ENCODE measurements at places on chromosomes 5 and 9.

DNA sequence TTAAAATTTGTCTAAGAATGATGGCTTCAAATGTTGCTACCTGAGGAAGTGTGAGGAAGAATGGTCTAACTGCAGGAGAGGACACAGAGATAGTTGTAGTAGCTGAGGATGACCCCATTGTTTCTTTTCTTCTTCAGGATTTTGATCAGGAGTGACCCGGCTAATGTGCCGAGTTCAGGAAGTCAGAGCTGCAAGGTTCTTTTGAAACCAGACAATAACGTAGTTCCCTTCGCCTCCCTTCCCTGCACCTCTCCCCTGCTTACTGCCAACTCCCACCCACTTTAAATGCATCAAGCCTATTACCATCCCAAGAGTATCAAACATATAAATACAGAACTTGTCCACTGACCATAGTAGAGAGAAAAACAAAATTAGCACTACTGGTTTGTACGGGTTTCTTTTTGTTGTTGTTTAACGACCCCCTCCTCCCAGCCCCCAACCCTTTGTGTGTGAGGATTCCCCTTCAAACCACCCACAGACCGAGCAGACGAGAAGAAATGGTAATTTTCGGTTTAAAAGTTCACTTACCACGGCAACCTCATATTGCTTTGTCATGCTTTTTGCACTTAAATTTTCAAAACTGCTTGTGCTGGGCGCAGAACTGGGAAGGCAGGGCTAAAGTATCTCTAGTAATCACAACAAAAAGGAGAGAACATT, 23.5 kb upstream of the ELAVL2 start:
- DNase-seq = no peak

- DNase-seq = no peak
These were observed 40.8 kb upstream of the HMHB1 start for GRCh38 chr5:143771189-143771588.

GRCh38 chr5:64206653-64207052, 41.0 kb downstream of the RNF180 start:
- DNase-seq = no peak

DNA sequence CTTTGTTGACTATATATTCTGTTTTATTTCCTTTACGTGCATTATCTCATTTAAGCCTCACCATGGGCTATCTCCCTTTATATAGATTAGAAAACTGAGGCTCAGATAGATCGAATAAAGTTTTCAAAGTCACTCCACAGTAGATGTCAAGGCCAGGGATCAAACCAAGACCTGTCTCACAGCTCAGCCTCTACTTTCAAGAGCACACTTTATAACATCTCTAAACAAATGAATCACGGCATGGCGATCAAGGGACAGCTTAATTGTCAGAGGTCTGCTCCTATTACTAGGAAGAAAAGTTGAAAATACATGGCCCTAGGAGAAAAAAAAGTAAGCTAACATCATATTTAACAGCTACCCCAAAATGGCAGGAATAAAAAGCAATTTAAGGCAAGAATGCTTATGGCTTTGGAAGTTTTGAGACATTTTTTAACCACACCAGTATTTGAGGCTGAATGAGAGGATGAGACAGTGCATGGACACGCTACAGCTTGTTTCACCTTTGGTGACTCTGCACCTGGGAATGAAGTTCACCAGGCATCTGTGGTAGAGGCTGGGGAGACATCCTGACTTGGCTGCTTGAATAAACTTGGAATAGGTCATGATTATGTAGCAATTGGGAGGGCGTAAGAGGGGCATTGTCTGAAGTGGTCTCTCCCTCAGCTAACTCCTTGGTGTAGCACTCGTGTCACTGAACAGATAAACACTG, 486.8 kb upstream of the WWC1 start:
- DNase-seq = no peak

- no peak for DNase-seq
These were observed 5.3 kb downstream of the C1QTNF3 start for GRCh38 chr5:34037726-34038125.

DNA sequence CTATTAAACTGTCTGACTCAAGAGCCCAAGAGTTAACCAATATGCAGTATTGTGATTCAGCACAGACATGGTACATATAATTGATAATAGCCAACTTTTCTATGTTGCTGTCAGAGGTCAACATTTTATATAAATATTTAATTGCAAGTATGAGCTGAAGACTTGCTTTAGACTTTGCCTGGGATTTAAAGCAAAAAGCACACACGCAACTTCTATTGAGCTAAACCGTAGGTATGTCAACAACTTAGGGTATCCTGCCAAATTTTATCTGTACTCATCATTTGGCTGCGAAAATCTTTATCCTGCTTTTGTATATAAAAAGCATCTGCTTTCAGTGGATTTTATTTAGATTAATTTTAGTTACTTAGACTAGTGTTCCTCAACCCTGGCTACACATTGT, 27.4 kb downstream of the UHRF2 start:
- DNase-seq = no peak

DNA sequence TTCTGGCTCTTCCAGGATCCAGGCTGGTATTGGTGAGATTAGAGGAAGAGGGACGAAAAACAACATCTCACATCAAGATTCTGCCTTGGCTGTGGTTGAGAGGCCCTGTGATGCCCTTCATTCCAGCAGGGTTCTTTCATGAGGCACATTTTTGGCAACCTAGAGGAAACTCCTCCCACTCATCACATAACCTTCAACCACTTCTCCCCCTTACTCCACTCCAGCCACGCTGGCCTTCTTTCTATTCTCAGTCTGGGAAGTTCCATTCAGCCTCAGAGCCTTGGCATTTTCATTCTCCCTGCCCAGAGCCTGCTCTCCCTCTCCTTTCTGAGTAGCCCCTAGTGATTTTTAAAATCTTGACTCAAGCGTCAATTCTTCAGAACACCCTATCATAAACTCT, 337.5 kb downstream of the ZSWIM6 start:
- no peak for DNase-seq

GRCh38 chr5:113617191-113617796, 103.8 kb downstream of the YTHDC2 start:
- DNase-seq = no peak

GRCh38 chr9:4174546-4175175, 125.2 kb downstream of the GLIS3 start:
- DNase-seq = no peak

DNA sequence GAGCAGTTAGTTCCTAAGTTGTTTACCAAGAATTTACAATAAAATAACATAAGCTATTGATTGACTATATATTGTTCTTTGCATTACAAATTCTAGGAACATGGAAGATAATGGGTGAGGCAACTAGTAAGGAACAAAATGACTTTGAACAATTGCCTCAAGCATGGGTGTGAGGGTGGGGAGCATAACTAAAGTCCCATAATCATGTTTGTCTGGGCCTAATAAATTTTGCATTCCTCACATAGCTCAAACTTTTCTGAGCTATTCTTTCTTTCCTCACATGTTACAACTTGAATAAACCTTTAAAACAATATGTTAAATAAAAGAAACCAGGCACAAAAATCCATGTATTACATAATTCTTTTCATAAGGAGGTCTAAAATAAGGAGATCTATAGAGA, 1066.1 kb downstream of the NR2F1-AS1 start:
- no peak for DNase-seq

GRCh38 chr5:15234911-15235310, 265.1 kb upstream of the FBXL7 start:
- DNase-seq = no peak

DNA sequence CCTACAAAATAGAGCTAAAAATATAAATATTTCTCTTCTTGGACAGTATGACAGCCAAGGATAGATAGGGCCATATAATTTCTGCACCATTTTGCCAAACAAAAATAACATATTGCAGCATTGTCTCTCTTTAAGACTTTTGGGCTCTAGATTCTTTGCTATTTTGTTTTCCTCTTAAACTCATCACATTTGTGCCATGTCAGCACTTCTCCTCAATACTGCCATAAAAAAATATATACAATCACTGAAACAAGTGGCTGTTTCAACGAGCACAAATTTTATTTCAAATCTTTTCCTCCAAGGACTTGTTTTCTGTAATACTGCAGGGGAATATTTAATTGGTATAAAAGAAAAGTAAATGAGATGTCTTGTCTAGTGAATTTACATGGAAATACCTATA, 1570.0 kb upstream of the NUDT12 start:
- no peak for DNase-seq

DNA sequence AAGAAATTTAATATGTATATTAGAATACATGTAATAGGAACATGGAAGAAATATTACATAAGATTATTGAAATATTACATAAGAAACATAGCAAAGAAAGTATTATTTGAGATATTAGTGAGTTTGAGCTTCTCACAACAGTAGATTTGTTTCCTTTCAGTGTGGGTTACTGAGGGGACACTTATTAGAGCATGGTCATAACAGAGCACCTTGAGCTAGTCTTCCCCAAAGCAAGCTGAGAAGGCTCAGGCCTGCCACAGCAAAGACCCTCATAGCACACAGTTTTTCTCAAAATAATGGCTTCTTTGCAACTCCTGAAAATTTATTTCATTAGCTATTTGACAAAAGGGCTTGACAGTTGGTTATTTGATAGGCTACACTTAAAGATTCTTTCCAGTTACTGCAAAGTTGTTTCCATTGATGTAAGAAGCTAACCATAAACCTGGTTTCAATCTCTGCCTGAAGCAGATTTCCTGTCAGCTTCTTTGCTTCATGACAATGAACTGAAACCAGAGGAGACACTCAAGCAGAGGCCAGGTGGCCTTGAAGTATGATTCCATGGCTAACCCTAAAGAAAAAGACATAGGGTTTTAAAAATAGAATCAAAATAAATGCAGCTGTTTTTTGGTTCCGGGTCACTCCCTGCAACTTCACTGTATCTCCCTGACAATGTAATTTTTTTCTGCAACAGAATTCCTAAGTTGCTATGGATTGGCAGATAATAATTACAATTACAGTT, 68.6 kb downstream of the ERMP1 start:
- no peak for DNase-seq

GRCh38 chr9:8384091-8384490, 584.5 kb upstream of the DMAC1 start:
- no peak for DNase-seq

GRCh38 chr5:78887384-78888118, 97.6 kb downstream of the ARSB start:
- DNase-seq = no peak

- DNase-seq = no peak
These were observed 364.6 kb downstream of the BRINP1 start for GRCh38 chr9:119004618-119004990.

DNA sequence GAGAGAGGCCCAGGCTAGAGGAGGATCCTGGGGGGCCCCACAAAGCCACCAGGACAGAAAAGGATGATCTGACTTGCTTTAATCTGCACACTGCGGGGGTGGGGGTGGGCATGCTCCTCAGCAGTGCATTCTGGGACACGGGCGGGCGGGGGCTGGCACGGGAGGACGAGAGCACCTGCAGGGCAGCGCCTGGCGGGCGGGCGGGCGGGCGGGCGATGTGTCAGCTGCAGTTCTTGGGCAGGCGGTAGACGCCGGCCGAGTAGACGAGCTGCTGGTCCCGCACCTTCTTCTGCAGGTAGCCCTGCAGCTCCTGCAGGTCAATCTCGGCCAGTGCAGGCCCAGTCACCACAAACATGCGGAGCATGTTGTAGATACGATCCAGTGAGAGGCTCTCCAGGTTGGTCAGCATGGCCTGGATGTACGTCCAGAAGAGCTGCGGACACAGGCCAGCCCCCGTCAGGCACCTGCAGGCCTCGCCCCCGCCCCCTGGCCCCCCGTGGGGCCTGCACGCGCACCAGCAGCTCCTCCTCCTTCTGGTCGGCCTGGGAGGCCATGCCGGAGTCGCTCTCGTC, 3.0 kb upstream of the TMEM210 start:
- no peak for DNase-seq

GRCh38 chr5:33817301-33817700, 74.5 kb downstream of the ADAMTS12 start:
- no peak for DNase-seq

DNA sequence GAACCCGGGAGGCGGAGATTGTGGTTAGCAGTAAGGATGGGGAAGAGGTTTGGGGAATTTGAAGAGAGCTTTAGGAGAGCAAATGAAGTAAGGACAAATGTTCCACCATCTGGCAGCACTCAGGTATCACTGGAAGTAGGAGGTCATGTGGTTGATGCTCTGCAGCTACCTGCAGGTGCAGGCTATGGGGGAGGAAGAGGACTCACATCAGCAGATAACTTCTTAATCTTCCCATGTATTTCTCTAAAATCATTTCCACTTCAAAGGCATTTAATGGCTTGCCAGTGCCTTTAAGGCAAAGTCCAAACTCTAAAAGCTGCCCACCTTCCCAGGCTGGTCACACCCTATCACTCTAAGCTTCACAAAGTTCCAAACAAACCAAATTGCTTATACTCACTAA, 8.1 kb upstream of the HAVCR1 start:
- DNase-seq = no peak

DNA sequence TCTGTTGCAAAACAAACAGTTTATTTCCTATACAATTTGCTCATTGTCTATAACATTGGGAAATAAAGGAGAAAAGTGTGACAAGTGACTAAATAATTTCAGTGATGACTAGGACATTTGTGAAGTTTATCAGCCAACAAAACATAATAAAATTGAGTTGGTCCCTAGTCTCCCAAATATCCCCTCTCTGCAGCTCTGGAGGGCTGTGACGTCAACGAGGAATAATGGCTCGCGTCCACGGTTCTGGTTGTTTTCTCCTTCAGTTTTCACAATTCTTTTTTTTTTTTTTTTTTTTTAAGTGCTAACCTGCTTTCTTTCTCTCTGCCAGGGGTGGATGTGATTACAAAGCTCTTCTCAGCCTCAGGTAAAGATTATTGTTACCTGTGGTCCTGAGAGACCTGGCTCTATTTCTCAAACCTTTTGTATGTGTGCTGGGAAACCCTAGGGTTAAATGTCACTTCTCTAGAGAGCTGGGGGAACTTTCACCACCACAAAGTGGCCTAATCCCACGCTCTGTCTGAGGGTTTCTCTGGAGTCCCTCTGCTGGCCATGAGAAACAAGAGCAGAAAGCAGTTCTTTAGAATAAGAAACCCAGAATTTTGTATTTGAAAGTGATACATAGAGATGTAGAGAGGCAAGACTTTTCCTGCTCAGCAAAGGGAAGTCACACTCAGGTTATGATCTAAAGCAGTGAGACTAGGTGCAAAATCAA, 36.2 kb upstream of the ANKRD55 start:
- DNase-seq = no peak

DNA sequence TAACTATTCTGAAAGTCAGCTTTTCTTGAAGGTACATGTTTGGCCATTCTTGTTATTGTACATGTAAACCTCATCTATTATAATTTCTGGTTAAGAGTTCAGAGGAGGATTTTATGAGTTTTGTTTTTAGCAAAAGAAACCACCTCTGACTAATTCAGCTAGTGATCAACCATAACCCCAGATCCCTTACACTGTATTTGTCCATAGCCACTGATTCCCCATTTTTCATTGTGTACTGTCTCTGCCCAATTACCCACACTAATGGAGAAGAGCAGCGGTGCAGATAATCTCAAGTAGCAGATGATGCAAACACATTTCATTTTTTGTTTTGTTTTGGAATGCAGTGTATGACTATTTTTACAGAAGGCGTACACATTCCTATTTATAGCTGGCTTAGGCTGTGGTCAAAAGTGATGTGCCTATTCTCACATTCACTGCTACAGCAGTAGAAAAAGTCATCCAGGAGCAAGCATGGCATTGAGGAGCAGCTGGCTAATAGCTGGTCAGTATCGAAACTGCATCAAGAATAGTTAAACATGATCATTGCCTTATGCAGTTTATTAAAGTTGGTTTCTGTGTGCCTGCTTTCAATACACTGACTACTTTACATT, 988.3 kb downstream of the DTWD2 start:
- no peak for DNase-seq

GRCh38 chr5:126794157-126794828, 17.4 kb downstream of the LMNB1 start:
- DNase-seq = no peak

- no peak for DNase-seq
These were observed 4.0 kb downstream of the DNM1 start for GRCh38 chr9:128206916-128207910.

- DNase-seq = no peak
These were observed 2.8 kb downstream of the TICAM2 start for GRCh38 chr5:115599502-115599901.

Data from CD4-positive, alpha-beta T cell (primary cell).